ENCODE measurements at places on chromosomes 1 and 21.
A peak's percentile ranks its signal among the peaks of the same experiment; 100 is the strongest.

DNA sequence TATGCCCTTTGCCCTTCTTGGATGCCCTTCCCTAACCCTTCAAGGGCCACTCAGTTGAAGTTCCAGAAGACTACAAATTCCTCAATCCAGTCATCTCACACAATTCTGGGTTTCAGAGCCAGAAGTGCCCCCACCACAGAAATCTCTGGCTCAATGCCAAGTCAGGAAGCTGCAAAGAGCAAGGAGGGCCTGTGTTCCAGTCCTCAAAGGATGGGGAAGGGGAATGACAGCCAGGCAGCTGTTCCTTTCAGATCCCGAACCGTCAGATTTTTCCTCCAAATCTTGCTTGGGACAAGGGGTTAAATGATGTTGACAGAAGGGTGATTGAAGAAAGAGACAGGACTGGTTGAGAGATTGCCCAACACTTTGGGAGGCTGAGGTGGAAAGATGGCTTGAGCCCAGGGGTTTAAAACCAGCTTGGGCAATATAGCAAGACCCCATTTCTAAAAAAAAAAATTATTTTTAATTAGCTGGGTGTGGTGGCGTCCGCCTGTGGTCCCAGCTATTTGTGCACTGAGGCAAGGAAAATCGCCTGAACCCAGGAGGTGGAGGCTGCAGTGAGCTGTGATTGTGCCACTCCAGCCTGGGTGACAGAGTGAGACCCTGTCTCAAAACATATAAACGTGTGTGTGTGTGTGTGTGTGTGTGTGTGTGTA is 716 bp upstream of the HPDL start:
- DNase-seq, result no peak

- no peak for DNase-seq
These were observed 26.9 kb upstream of the WNT4 start for GRCh38 chr1:22169816-22170215.

DNA sequence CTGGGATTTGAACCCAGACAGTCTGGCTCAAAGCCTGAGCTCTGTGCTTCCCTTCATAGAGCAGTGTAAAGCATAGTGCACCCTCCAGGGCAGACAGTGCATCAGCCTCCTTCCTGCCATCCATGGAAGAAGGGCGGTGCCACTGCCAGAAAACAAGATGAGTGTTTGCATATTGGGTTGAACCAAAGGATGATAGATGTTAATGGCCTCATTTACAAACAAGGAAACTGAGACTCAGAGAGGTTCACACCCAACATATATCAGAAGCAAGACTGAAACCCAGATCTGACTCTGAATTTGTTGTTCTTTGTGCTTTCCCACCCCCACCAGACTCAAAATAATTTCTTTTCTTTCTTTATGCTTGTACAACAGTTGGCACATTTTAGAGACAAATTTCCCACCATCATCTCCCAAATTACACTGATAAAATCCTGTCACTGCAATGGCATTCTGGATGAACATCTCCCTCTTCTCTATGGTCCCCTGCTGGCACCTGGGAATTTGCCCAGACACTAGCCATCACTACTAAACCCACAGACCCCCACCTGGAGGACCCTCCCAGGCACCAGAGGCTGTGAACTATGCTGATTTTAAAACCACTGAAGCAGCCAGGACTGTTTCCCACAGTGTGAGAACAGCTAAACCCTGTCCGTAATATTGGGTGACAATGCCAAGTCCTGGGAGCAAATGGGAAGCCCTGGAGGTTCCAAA is 45.4 kb upstream of the MPZL1 start:
- DNase-seq, result no peak

DNA sequence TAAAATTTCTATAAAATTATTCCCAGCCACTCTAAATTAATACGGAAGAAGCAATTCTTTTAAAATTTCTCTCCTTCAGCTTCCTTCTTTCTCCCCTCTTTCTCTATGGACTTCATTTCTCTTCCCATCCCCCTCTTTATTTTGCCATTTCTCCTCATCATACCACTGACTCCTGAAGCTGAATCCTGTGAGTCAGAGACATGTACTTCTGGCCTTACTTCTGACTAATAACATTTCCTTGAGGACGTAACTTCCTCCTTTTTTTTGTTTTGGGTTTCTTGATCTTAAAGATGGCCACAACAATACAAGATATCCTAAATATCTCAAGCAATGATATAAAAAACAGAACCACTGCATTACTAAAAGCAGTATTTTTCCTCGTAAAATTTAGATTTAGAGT is 63.6 kb upstream of the DENND1B start:
- no peak for DNase-seq

DNA sequence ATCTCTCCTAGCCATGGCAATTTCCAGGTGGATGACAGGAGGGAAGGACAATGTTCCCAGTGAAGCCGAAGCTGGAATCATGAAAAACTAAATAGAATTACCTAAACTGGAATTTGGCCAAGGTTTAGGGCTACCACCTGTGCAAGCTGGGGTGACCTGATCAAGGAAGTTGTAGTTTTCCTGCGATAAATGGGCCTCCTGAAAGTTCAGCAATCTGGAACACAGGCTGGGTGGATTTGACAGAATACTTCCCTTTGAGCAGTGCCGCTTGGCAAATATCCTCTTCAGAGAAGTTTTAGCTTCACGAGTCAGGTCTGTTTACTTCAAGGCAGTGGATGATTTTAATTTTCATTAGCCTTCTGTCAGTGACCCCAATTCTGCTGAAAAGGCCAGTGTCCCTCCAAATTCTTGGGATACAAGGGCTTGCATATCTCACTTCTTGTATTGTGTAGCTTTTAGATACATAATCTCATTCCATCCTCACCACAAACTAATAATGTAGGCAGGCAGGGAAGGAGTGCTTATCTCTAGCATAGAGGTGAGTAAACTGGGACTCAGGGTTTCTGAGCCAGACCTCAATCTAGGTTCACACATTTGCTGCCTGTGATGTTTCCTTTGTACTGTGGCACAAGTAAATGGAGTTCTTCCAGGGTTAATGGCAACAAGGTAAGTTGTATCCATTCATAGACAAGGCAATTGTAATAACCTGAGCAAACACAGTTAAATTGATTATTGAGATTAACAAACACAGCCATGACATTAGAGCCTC is 349.4 kb downstream of the NUF2 start:
- no peak for DNase-seq

- peak; percentile 99 for DNase-seq
These were observed at the start of gene ZNF672 for GRCh38 chr1:248837781-248838356. Gene ZNF672, plus strand, starts transcription at chr1:248838224. Its CDS starts 9,051 bp downstream, at chr1:248847275.

- DNase-seq, result no peak
These were observed 23.4 kb downstream of the ARHGEF19 start for GRCh38 chr1:16189003-16189402.

DNA sequence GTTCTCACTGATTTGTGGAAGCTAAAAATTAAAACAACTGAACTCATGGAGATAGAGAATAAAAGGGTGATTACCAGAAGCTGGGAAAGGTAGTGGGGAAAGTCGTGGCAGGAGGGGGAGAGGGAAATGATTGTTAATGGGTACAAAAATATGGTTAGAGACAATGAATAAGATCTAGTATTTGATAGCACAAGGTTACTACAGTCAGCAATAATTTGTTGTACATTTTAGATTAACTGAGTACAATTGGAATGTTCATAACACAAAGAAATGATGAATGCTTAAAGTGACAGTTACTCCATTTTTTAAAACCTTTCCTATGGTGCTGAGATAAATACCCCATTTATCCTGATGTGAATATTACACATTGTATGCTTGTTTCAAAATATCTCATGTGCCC is 102.3 kb downstream of the DTL start:
- no peak for DNase-seq

Measured in putamen (tissue), 1 donor.